Endothelial cell of umbilical vein (primary cell): ENCODE measurements at places on chromosomes 7 and 10. TPM values are rescaled to one million over a fixed set of nuclear protein-coding genes. Genes with fewer than 3 reads are reported as not detected.

GRCh38 chr10:127880557-127880956 lies 12.2 kb downstream of the CLRN3 start:
- peaks cover 5% of the 10 kb centered on the region for H3K4me1 ChIP-seq
- no peak overlapping the region for H3K4me3 ChIP-seq
- H3K27me3 ChIP-seq = no peaks in the 10 kb centered on the region
- no peak overlapping the region for H3K27ac ChIP-seq
- no peaks in the 10 kb centered on the region for H3K36me3 ChIP-seq
- DNase-seq = no peak

DNA sequence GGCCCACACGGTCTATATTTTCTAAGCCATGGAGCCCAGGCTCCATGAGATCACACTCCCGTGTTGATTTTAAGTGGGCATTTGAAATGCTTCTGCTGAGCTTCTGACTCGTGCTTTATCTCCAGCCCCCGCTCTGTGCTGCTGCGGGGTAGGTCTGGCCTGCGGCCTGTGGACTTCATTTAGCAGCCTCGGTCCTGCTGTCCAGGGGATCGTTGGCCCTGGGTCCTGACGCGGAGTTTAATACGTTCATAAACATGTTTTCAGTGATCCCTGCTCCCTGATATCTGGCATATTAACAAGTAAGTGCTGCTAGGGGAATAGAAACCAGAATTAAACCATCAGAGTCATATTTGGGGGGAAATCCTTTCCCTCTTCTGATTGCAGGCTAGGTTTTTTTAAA lies 540.3 kb upstream of the MGMT start:
- no peak for DNase-seq
- no peaks in the 10 kb centered on the region for H3K36me3 ChIP-seq
- no peak overlapping the region for H3K4me3 ChIP-seq
- H3K4me1 ChIP-seq = no peaks in the 10 kb centered on the region
- no peak overlapping the region for H3K27ac ChIP-seq

DNA sequence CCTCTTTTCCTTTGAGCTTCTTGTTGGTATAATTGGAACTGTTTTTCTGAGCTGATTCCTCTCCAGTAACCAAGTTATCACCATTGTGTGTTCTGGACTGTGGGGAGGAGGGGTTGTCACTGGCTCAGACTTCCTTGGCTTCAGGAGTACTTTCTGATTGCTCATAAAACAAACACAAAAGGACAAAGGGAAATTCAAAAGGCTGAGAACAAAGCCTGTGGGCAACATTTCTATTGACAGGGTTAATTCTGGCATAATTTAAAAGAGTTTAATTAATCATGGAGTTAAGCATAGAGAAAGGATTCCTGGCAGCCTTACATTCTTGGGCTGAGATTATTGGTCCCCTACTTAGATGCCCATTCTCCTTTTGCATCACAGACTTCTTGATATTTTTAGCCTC lies 222.9 kb upstream of the KMT2E start:
- H3K27me3 ChIP-seq = no peaks in the 10 kb centered on the region
- peak; percentile 91 for DNase-seq
- H3K27ac ChIP-seq = peak overlapping the region; percentile 61
- no peaks in the 10 kb centered on the region for H3K36me3 ChIP-seq
- H3K4me3 ChIP-seq = no peak overlapping the region

DNA sequence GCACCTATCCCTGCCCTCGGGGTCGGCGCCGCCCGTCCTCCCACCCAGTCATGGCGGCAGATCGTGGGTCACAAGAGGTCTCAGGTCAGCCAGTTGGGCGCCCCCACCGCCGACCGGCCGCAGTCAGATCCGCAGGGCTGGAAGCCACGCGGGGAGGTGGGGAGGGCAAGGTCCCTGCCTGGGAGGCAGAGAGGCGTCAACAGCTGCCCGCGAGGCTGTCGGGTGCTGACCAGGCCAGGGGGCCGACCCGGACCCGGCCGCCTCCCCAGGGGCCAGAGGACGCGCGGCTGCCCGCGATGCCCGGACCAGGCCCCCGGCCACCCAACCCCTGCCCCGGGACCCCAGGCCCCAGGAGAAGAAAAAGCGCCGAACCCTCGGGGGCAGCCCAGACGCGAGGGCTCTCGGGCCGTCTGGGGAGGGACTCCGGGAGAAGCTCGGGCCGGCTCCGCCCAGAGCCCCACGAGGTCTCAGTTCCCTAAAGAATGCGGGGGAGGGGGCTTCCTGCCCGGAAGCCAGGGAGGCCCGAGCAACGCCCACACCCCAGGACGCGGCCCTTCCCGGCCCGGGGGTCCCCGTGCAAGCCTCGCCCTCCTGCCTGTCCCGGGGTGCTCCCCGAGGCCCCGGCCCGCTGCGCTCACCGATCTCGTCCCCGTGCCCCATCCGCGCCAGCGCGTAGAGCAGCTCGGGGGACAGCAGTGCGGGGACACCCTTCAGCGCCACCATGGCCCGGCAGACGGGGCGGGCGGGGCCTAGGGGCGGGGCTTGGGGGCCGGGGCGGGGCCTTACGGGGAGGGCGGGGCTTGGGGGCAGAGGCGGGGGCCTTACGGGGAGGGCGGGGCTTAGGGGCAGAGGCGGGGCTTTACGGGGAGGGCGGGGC lies at the start of gene FUOM:
Gene FUOM, minus strand, starts transcription at position 735 of the 877 bp plus-strand sequence. Its CDS starts 12 bp downstream, at position 723.
- no peak within 1 kb of the TSS for H3K27ac ChIP-seq
- no peaks in the 10 kb centered on the region for H3K27me3 ChIP-seq
- peaks cover 3% of the 10 kb centered on the region for H3K4me1 ChIP-seq
- H3K36me3 ChIP-seq = no peaks in the 10 kb centered on the region
- H3K4me3 ChIP-seq = peak within 1 kb of the TSS; percentile 52

DNA sequence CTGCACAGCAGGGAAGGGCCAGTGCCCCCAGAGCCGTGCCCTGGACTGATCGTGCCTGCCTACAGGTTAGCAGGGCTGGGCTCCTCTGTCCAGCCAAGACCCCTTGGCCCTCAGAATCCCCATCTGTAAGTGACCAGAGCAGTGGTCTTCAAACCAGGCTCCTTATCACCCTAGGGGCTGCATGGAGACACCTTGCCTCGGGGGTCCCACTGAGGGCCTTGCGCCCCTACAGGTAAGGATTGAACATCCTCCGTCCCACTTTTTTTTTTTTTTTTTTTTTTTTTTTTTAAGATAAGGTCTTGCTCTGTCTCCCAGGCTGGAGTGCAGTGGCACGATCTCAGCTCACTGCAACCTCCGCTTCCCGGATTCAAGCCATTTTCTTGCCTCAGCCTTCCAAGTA lies 32.6 kb upstream of the RADIL start:
- H3K4me1 ChIP-seq = no peaks in the 10 kb centered on the region
- DNase-seq = no peak
- H3K36me3 ChIP-seq = no peaks in the 10 kb centered on the region
- H3K4me3 ChIP-seq = no peak overlapping the region

DNA sequence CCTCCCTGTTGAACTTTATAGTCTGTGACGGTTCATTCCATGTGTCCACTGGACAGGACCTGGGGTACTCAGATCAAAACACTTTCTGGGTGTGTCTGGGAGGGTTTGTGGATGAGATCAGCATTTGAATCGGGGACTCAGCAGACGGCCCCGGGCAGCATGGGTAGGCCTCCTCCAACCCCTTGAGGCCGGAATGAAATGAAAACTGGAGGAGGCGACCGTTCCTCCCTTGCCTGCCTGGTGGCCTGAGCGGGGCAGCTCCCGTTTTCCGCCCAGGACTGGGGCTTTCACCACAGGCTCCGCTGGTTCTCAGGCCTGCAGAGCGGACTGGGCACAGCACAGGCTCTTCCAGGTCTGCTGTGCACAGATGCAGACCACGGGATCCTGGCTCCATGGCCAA lies 247.7 kb downstream of the MAD1L1 start:
- no peak overlapping the region for H3K27ac ChIP-seq
- H3K27me3 ChIP-seq = no peaks in the 10 kb centered on the region
- no peaks in the 10 kb centered on the region for H3K4me1 ChIP-seq
- no peak for DNase-seq

DNA sequence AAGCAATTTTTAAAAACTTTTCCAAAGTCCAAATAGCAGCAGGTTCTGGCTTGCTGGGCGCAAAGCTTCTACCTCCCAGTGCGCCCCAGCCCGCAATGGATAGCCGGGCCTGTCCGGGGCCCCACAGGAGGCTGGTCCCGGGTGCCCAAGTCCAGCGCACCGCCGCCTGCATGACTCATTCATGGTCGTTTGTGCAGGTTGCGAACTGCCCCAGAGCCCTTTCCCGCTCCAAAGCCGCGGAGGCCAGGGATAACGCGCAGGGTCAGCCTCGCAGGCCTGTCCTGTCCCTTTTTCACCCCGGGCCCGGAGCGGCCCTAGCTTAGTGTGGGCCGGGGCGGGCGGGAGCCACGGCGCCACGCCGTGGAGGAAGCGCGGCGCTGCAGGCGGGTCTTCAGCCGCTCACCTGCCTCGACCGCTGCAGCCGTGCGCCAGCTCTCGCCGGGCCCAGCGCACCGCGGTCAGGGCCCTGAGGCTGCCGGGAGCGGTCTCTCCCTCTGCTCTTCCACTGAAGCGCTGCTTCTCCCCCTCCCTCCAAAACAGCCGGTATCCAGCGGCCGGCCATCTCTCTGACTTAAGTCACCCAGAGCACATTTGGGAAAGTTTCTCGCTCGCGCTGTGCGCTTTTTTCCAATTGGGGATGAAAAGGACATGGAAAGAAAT lies 1.7 kb upstream of the EGR2 start:
- H3K36me3 ChIP-seq = no peaks in the 10 kb centered on the region
- peak; percentile 62 for DNase-seq
- H3K4me1 ChIP-seq = peaks cover 24% of the 10 kb centered on the region
- peaks cover 51% of the 10 kb centered on the region for H3K27me3 ChIP-seq

GRCh38 chr7:151455690-151456089 lies 15.7 kb upstream of the CRYGN start:
- H3K4me1 ChIP-seq = peaks cover 15% of the 10 kb centered on the region
- H3K36me3 ChIP-seq = no peaks in the 10 kb centered on the region
- DNase-seq = no peak

DNA sequence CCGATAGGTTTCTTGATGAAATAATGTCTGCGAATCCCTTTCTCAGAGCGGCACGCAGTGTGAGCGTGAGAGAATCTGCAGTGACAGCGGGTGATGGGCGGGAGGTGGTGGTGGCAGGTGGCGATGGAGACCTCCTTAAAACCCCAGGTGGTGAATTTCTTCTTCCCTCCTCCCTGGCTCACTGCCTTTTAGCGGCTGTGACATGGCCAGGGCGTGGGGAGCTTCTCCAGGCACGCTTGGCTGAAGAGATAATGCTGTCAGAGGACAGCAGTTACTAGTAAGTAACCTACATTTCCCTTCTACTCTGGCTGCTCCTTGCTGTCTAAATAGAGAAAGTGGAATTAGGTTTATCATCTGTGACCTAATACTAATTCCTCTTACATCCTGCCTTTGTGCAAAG lies 141.4 kb upstream of the INSYN2A start:
- no peak overlapping the region for H3K27ac ChIP-seq
- H3K27me3 ChIP-seq = no peaks in the 10 kb centered on the region
- peaks cover 3% of the 10 kb centered on the region for H3K36me3 ChIP-seq
- DNase-seq = peak; percentile 15

- H3K27ac ChIP-seq = no peak overlapping the region
- no peak overlapping the region for H3K4me3 ChIP-seq
- no peaks in the 10 kb centered on the region for H3K27me3 ChIP-seq
- no peaks in the 10 kb centered on the region for H3K36me3 ChIP-seq
- H3K4me1 ChIP-seq = no peaks in the 10 kb centered on the region
These were observed 38.2 kb downstream of the TNS3 start for GRCh38 chr7:47543714-47544113.

Gene LRRD1
- 0.46 TPM in 1 of 2 replicates, not detected in the other for total RNA-seq

Gene MMD2
- not detected in 2 replicates for total RNA-seq

Gene NAT16
- total RNA-seq = not detected in 2 replicates
